ENCODE measurements at places on chromosomes 3 and 15. TPM values are rescaled to one million over a fixed set of nuclear protein-coding genes. Genes with fewer than 3 reads are reported as not detected.

WNT5A gene
- not detected for total RNA-seq

RNF123 gene
- 58.7 TPM for total RNA-seq

CYP8B1 gene
- not detected for total RNA-seq

GRCh38 chr3:26011276-26011675, 221.4 kb downstream of the OXSM start:
- no peak for DNase-seq

DNA sequence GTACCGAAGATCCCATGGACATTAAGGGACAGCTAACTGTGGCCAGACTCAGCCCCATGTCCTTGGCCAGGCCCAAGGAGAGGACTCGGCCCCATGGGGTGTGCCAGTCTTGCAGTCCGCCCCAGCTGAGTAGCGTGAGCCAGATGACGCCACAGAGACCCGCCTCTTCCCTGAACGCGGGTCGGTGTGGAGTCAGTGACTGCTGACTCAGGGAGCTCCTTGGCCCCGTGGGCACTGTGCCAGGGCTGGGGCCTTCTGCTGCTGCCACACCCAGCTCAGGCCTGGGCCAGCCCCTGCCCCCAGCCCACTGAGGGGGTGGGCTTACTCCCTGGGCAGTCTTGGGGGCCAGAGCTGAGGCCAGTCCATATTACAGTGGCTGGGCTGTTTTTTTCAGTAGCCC, 52.8 kb downstream of the PLXNA1 start:
- DNase-seq, result no peak

GRCh38 chr15:55394694-55395093, 13.5 kb downstream of the CCPG1 start:
- DNase-seq, result no peak

GRCh38 chr3:55720614-55721013, 233.5 kb upstream of the WNT5A start:
- peak; percentile 7 for DNase-seq

- no peak for DNase-seq
Observed at GRCh38 chr15:83284559-83285283, at the start of gene BNC1. Gene BNC1, minus strand, starts transcription at chr15:83284664. Its CDS starts 36 bp downstream, at chr15:83284628.

GRCh38 chr3:138740072-138740471, 94.7 kb downstream of the PIK3CB start:
- no peak for DNase-seq

- no peak for DNase-seq
Observed at GRCh38 chr3:54079730-54080325, 42.5 kb upstream of the CACNA2D3 start.

GRCh38 chr3:129121792-129122411, at the start of gene RAB43:
Gene RAB43, minus strand, starts transcription at chr3:129121804. Its CDS starts 315 bp downstream, at chr3:129121489.
- peak; percentile 83 for DNase-seq

DNA sequence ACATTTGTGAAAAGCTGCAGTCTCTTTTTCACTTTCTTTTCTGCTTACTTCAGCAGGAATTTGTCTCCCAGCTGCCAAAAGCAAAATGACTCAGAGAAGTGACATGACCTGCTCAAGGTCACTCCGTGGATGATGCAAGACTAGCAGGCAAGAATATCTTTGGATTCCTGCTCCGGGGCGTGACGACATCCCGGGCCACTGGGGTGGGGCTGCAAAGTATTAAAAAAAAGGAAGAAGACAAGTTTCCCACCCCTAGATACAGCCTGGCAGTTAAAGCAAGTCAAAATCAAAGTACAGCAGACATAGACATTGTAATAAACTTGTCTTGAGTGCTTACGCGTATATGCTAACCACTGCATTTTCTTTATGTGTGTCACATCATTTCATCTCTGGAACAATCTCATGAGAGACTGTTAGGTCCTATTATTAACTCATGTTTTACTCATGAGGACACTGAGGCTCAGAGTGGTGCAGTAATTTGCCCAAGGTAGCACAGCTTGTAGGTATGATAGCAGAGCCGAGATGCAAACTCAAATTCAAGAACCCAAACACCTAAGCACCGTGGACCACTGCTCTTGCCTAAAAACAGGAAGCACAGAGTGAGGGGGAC, 485.2 kb upstream of the PROK2 start:
- no peak for DNase-seq

- DNase-seq, result no peak
Observed at GRCh38 chr15:68972201-68973065, 42.1 kb upstream of the NOX5 start.

DNA sequence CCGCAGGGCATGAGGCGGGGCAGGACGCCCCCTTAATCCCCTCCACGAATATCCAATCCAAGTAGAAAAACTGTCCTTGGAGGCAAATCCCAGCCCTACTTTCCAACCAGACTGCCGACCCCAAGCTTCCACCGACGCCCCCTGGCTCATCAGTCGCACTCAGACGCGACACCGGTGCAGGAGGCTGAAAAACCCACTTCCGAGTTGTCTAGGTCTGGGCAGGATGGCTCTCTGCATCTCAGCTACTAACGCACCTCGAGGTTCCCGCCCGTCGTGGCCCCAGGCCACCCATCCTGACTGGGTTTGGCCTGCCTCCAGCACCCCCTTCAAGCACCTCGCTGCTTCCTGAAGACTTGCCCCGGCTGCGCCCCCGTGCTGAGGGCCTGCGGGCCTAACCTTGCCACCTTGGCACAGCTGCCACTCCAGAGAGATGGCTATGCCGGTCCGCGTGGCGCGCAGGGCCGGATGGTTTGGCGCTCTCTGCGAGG, 15.5 kb downstream of the RGMA start:
- no peak for DNase-seq
